Activated CD8-positive, alpha-beta T cell treated with anti-CD3 and anti-CD28 coated beads, Interleukin-2, amount 10 ng/mL, durations not matched to agents 7 days and 5 days (primary cell): ENCODE measurements at places on chromosomes 3 and 15. TPM values are rescaled to one million over a fixed set of nuclear protein-coding genes. Genes with fewer than 3 reads are reported as not detected.

GRCh38 chr3:130925628-130926027 is 31.7 kb downstream of the ATP2C1 start:
- DNase-seq = no peak

- DNase-seq = no peak
Measured at GRCh38 chr15:72179950-72180581, 17.5 kb downstream of the GRAMD2A start.

SLC22A14 gene
- not detected for total RNA-seq

CISH gene
- total RNA-seq = 380 TPM
